Fibroblast of lung (primary cell): ENCODE measurements at places on chromosomes 11 and 22.

- DNase-seq: no peak
These were observed 1.8 kb upstream of the GAL start for GRCh38 chr11:68682531-68682961.

DNA sequence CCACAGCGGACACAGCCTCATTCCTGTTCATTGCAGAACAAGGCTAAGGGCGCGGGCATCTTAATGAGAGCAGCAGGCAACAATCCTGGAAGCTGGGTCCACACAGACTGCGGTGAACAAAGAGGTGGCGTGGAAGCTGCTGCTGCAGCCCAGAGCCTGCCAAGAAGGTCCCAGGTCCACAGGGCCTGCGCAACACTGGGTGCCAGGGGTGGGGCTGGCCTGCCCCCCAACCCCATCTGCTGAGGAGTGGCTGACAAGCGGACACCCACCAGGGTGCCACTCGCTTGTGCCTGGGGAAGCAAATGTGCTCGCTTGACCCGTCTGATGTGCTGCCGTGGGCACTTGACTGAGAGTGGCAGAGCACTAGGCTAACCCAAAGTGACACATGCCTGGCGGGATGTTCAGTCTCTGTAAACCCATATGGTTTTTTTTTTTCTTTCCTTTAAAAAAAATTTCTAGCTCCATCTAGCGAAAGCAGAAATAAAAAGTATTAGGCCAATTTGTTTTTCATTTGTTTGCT is 83.2 kb upstream of the PITPNB start:
- no peak for DNase-seq

GRCh38 chr22:37409459-37410050 is 17.7 kb downstream of the ELFN2 start:
- no peak for DNase-seq

DNA sequence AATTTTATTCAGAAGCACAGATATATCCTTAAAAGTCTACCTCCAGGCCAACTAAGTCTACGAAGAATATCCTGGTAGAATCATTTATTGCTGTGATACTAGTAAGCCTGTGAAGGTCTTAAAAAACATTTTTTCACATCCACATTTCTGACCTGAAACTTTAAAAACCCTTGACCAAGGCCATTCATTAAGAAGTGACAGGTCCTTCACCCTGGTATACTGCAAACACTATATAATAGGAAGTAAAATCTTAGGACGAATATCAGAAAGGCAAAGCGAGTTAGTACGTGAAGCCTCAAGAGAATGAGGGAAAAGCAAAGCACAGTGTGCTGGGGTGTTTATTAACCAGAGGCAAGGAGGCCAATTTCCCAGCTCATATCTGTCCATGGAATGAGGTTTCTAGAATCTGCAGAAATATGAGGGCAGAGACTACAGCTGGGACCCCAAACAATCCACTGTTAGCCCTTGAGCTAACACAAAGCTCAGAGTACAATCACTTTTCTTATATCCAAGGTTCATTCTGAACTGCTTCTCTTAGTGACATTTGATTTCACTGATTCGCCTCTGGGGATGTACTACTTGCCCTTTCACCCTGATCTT is 71.0 kb downstream of the AMBRA1 start:
- no peak for DNase-seq

DNA sequence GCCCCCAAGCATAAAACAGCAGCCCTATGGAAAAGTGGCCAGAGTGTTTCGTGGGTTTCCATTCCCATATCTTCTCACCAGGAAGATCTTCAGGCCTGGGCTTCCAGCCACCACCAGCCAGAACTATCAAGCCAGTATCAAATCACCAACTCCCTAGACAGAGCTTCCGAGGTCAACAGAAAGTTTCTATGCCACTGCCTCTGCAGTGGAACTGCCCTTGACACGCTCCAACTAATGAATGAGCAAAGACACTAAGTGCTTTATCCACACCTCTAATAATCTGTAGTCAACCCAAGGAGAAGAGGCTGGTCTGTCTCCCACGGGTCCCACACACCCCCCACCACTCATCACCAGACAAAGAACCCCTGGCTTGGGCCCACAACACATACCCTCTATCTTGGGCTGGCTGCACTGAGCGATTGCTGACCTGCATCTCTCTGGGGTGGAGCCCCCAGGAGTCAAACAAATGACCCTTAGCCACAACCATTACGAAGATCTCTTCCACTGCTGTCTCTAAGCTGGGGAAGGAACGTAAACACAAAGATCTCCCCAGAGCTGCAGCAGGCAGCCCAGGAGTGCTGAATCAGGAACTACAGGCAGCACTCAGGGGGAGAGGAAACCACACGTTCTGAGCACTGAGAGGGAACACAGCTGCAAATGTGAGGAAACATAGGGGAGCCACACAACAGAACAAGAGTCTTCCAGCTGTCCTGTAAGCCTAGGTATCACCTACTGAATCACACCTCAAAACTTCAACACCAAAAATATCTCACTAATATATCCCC is 9.7 kb downstream of the OR5AN1 start:
- DNase-seq: no peak

DNA sequence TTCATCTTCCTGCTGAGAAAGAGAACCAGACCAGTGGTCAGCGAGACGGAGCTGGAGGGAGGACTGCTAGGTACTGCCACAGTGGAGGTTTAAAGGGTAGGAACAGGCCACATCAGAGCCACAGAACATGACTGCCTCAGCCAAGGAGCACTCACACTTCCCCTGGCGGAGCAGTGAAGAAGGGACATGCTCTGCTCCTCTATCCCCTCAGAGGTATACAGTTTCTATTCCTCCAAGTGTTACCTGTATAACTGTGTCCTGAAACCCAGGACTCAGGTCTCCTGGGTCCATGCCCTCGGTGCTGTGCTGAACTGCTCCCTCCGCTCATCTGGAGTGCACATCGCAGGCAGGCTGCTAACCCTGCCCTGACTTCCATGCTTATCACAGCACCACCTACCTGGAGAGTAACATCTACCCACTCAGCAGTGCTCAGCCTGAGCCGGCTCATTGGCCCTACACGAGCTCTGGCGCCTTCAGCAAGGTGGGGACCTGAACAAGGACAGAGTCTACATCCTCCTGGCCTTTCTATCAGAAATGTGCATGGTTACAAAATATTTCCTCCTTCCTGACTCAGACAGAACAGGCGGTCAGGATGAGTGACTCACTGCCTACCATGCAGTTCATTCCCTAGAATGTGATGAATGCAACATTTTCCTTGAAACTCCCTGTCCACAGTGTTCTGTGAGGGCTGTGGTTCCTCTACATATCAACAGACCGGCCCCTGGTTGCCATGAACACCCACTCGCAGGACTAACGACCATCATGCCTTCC is 52.9 kb downstream of the C11orf58 start:
- DNase-seq: peak; percentile 92

- DNase-seq: no peak
These were observed 14.5 kb upstream of the MRTFA start for GRCh38 chr22:40651057-40651456.

- peak; percentile 25 for DNase-seq
These were observed 16.2 kb downstream of the CAPN5 start for GRCh38 chr11:77082838-77083565.
